NCI-H2081 treated with DMSO at 0.1 percent for 48 hours (cell line): ENCODE measurements at places on chromosomes 7 and 10.

- DNase-seq, result no peak
Observed at GRCh38 chr10:76492026-76492425, 1060.6 kb downstream of the LRMDA start.

DNA sequence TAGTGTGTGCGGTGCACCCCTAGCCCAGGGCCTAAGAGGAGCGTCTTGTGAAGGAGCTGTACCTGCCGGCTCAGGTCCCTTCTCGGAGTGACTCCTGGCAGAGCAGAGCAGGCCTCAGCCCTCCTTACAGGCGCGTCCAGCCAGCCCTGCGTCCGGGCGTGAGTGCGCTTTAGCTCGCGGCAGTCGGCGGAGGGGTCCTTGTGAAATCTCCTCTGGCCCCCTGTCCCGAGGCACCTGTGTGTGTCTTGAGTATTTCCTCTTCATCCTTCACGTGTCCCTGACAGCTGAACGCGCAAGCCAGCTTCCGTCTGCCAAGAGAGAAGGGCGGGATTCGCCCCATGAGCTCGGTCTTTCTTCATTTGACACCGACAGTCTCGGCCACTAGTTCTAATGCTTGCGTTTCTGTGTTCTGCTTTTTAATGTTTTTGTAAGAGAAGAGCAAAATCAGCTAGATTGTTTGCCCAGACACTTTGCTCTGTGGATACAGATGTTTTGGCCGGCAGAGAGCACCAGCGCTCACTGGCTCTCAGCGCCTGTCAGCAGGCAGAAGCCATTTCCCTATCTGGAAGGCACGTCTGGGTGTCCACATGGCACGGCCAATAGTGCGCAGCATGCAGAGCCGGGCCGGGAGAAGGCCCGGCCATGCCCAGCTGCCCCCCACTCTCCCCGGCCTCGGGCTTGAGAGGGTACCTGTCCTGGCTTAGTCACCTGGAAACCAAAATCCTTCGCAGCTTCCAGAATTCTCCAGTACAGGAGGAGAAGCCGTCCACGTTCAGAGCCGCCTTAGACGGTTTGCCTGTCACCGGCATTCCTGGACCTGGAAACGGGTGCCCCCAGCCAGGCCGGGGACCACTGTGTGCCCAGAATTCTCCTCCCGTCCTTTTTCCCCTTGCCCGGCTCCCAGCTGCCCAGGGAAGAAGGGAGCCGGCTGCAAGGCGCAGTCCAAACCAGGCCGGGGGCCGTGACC lies 7.0 kb downstream of the GET4 start:
- no peak for DNase-seq

- DNase-seq, result no peak
Observed at GRCh38 chr7:93171606-93172226, 23.5 kb upstream of the SAMD9L start.

- no peak for DNase-seq
Observed at GRCh38 chr7:20404320-20404719, 73.6 kb downstream of the ITGB8 start.

- no peak for DNase-seq
Observed at GRCh38 chr10:61943674-61944378, 42.3 kb downstream of the ARID5B start.

DNA sequence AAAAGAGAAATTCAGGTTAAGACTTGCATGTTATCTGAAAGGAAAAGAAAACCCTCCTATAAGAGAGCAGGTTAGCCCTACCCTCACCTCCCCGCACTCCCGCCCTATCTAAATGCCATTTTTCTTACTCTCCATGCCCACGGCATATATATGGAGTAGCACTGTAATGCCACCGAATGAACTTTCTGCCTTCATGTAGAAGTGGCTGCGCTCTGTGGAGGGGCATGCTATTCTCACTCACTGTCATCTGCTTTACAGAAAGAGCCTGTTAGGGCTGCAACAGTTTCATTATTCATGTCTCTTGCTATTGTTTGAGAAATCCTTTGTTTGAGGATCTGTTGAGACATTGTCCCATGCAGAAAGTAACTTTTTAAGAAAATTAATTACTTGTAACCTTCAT lies 1190.6 kb downstream of the SORCS1 start:
- no peak for DNase-seq
